ENCODE measurements at places on chromosomes 3 and 15. TPM values are rescaled to one million over a fixed set of nuclear protein-coding genes. Genes with fewer than 3 reads are reported as not detected.

The MYEF2 gene
- 4.1 TPM for total RNA-seq

The ARL6 gene
- total RNA-seq, result 6.9 TPM

The POLQ gene
- total RNA-seq, result 5.6 TPM

The DUOXA2 gene
- not detected for total RNA-seq

The SNRPN gene
- total RNA-seq, result 73.5 TPM

The BDH1 gene
- total RNA-seq, result 5.0 TPM

The SLC38A3 gene
- total RNA-seq, result 0.42 TPM

The GPR62 gene
- not detected for total RNA-seq

The SLC22A13 gene
- not detected for total RNA-seq

The SLC28A2 gene
- total RNA-seq, result not detected

The GOLGA8G gene
- not detected for total RNA-seq

The SNTN gene
- total RNA-seq, result not detected

The TLR9 gene
- total RNA-seq, result not detected

The COL8A1 gene
- total RNA-seq, result not detected

The SLC24A5 gene
- 423 TPM for total RNA-seq

The SMAD6 gene
- 3.2 TPM for total RNA-seq

The ENTPD3 gene
- total RNA-seq, result not detected

The SCN5A gene
- 1.0 TPM for total RNA-seq

The ETFA gene
- 159 TPM for total RNA-seq

Measured in SK-MEL-5 (cell line).